RCC 7860 (cell line): ENCODE measurements at places on chromosomes 2 and 18.

DNA sequence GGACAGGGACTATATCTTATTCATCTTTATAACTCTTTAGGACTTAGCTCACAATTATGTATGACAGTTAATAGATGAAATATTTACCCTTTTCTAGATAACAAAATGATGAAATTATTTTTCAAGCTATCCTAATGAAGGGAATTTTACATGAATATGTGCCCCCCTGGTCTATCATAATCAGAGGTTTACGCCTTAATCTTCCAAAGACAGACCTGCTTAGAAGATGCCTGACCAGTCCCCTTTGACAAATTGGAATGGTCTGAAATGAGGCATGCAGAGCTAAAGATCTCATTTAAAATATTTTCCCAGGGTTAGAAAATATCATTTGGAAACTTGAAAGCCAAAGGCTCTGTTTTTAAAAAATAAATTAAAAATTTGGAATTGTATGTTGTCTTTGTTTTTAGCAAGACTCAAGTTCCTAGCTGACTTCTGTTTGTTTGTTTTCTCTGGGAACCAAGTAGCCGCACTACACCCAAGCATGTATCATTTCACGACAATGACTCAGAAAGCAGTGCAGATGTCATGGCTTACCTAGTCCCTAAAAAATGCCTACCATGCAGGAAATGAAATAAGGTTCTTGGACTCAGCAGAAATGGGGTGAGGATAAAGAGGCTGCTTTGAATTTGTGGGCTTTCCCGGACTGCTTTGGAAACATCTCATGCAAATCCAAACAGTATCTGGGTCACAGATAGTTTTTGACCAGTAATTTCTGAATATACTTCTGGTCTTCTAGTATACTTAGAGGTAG is 162.1 kb downstream of the ZEB2 start:
- DNase-seq: peak; percentile 97

DNA sequence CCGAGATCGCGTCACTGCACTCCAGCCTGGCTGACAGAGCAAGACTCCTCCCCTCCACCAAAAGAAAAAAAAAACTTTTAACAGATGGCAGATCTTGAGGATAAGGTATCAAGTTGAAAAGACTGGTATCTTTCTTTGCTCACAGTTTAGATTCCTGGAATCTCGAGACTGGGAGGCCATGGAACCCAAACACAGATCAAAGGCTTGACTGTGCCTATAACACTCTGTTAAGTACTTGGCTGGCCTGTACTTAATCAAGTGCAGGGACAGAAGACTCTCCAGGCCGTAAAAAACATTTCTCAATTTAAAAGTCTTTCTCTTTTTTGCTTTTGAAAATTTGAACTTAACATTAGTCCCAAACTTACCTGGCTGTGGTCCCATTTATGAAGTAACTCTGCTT is 107.1 kb upstream of the ZNF516 start:
- no peak for DNase-seq

GRCh38 chr2:54183281-54183680 is 67.9 kb downstream of the ACYP2 start:
- DNase-seq: no peak

DNA sequence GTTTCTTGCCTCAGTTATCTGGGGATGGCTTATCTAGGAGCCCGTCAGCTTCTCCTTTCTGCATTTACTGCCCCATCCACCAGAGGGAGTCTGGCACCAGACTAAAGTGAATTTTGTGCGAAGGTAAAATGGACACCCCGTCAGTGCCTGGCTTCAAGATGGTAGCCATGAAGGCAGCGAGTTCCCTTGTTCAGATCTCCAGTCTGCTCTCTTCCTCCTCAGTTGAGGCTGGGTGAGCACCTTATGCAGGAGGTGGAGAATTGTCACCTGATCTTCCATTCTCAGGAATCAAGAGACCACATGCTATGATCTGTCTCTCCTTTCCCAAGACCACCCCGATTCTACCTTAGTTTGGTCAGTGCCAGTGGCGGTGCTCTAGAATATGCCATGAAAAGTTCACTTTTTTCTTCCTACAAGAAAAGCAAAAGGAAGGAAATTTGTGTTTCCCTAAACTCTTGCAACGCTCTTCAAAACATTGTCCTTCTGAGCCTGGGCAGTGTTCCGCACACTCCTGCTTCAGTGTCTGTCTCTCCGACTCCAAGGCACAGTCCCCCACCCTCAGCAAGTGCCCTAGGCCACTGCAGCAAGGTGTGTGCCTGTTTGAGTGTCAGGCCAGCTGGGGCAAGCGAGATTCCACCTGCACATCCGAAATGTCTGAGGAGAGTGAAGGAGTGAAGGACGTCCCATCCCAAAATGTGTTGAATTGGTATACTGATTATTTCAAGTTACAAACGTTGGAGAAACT is 168.6 kb downstream of the SS18 start:
- no peak for DNase-seq
